ENCODE measurements at places on chromosomes 6 and 20.
A peak's percentile ranks its signal among the peaks of the same experiment; 100 is the strongest.

GRCh38 chr6:148455674-148456558, 113.3 kb downstream of the SASH1 start:
- DNase-seq, result no peak

DNA sequence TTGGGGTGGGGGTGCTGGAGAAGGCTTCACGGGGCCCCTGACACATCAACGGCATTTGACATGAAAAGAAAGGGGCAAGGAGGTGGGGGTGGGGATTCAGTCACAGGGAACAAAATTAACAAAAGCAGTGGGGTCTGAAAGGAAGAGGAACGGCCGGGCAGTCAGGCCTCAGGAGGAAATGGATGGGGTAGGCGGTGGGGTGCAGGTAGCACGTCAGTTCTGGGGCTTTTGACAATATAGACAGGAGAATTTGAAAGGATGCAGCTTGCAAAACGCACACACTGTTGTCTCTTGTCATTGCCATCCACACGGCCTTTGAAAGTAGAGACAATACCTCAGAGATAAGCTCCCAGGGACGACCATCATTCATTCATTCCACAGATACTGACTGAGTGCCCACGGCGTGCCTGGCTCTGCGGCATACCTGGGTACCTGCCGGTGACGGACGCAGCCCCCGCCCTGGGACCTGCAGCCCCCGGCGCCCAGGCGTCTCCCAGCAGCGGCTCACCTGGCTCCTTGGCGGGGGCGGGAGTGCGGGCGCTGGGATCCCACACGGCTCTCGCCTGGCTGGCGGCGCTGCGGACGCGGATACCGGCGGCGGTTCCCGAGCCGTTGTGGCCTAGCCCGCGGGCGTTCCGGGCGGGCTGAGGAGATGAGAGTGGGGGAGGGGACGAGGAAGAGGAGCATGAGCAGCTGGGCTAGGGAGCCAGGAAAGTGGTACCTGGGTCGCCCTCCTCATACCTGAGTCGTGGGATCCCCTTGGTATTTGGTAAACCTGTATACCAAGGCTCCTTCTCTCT, at the start of gene SLC26A8:
Gene SLC26A8 (minus strand): TSS at position 646 of the 800 bp plus-strand sequence. CDS start 4,934 bp downstream, outside the sequence.
- no peak for DNase-seq

DNA sequence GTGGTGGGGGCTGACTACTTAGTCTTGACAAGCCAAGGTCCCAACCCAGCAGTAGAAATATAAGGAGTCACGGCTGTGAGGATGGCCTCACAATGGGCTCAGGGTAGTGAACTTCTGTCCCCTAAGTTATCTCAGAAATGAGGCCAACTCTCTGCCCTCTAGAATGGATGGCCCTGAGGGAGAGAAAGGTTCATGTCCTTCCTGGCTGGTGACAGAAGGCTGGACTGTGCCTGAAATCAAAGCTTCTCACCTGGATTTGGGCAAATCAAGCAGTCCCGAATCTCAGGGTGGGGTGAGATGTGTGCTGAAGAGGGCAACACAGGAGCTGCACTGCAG, 12.7 kb downstream of the RRP36 start:
- DNase-seq, result no peak

- DNase-seq, result peak; percentile 44
These were observed 86.1 kb downstream of the SLX4IP start for GRCh38 chr20:10521068-10521831.

- no peak for DNase-seq
These were observed 33.7 kb downstream of the MTHFD1L start for GRCh38 chr6:150899231-150899630.

All from NCI-H187 treated with DMSO at 0.1 percent for 48 hours (cell line).